ENCODE measurements at places on chromosomes 12 and 14.
A peak's percentile ranks its signal among the peaks of the same experiment; 100 is the strongest.

DNA sequence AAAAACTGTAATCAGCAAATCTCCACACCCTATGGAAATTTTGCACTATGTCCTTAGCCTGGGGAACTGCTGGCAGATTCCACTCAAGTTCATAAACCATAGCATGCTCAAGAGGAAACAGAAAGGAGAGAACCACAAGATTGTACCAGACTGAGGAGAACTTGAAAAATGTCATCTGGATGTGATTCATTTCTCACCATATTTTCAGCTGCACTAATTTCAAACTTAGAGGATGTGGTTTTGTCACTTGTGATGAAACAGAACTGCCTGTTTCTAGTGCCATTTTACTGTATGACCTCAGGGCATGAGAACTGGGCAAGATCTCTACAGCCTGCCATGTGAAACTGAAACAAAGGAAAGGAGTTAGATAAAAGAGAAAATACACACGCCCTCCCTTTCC, 1493.1 kb upstream of the FLRT2 start:
- no peak for DNase-seq

- no peak for DNase-seq
Measured at GRCh38 chr14:84482256-84483071, 1047.5 kb upstream of the FLRT2 start.

GRCh38 chr14:104746071-104746545, 6.8 kb upstream of the SIVA1 start:
- peak; percentile 19 for DNase-seq

DNA sequence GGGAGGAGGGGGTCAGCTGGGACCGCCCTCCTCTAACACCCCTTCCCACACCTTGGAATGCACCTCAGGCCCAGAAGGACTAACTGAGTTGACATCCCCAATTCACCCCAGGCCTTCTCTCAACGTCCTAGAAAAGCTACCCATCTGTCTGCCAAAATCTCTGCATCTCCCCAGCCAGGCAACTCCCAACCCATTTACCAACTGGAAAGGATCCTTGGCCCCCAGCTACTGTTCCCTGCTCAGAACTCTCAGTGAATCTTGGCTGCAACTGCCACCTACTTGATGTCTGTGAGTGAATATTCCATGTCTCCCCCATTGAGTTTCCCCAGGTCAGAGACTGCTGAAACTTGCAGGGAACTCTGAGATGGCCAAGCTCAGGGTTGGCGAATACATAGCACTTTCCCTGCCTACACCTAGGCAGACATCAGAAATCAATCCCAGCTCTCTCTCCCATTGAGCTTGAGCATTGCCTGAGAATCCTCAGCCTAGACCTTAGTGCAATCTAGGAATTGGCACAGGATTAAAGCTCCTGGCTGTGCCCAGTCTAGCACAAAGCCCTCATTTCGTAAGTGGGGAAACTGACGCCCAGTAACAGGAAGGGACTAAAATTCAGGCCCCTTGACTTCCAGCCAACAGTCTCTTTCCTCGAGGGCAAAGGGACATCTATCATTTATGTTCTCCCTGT, 71.9 kb upstream of the NCOR2 start:
- DNase-seq, result no peak

- DNase-seq, result no peak
Measured at GRCh38 chr12:105374303-105374702, 43.8 kb downstream of the C12orf75 start.

DNA sequence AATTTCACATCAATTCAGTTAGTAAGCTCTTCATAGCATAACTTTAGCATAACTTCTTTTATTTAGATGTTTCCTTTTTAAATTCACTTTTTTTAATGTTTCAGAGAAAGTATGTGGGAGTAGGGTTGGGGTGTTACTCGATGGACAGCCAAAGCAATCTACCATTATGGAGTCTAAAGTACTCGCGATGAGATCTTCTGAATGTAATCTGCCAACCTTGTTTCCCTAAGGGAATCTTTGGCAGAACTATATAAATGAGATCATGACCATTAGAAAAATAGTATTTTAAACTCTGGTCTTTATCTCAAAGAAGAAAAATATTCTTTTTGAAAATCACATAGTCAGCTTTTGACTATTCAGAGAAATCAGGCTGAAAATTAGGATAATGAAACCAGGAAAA, 103.9 kb downstream of the BBS10 start:
- no peak for DNase-seq

DNA sequence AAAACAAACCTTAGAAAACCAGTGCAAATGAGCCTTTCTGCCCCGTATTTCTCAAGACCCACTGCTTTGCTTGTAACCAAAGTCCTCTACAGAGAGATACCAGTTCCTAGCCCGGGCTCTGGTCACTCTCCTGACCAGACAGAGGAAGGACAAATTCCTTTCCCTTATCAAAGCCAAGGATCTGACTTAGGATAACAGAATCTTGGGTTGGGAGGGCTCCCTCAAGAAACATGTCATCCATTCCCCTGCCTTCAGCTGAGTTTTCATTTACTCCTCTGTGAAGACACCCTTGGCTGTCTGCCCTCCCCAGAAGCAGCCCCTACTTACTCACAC, 116.0 kb upstream of the PARP11 start:
- DNase-seq, result no peak

- no peak for DNase-seq
Measured at GRCh38 chr12:21571046-21571445, 33.6 kb downstream of the GYS2 start.

DNA sequence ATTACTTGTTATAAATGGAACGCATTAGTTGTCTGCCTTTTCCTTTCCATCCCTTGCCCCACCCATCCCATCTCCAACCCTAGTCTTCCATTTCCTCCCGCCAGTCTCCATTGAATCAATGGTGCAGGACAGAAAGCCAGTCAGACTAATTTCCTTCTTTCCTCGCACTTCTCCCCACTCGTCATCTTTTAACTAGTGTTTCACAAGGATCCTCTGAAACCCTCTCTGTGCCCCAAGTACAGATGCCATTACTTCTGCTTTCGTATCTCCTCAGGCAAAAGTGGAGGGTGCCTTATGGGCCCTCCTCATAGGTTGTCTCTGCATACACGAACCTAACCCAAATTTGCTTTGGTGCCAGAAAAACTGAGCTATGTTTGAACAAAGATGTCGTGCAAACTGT, 4.2 kb downstream of the DAZAP2 start:
- DNase-seq, result no peak

GRCh38 chr14:22606380-22606779, 8.3 kb downstream of the ABHD4 start:
- DNase-seq, result no peak

GRCh38 chr12:42421844-42422779, 96.1 kb downstream of the PPHLN1 start:
- DNase-seq, result no peak

- no peak for DNase-seq
Measured at GRCh38 chr14:90907178-90907577, 90.9 kb upstream of the TTC7B start.

GRCh38 chr14:73311708-73312030, 74.4 kb downstream of the PAPLN start:
- DNase-seq, result no peak

DNA sequence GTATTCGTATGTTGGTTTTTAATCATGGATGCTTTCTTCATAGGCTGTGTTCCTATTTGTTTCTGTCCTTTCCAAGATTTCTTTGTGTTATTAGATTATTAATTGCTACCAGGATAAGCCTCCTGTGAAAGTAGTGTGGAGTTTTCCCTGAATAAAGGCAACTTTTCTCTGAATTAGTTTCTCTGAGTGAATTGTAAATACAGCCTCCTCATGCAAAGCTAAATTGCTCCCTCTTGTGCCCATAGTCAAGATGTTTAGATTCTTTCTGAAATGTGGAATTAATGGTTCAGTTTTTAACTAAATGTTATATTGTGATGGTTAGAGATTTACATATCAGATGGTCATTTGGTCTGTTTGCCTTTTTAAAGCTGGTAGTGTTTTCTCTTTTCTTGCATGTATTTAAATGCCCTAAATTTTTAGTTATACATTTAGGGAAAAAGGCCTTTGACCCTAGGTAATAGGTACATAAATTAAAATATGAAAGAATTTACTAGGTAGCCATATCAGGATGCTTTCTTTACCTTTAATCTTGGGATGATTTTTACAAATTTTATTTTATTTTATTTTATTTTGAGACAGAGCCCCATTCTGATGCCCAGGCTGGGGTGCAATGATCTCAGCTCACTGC, 8.9 kb downstream of the APAF1 start:
- no peak for DNase-seq

DNA sequence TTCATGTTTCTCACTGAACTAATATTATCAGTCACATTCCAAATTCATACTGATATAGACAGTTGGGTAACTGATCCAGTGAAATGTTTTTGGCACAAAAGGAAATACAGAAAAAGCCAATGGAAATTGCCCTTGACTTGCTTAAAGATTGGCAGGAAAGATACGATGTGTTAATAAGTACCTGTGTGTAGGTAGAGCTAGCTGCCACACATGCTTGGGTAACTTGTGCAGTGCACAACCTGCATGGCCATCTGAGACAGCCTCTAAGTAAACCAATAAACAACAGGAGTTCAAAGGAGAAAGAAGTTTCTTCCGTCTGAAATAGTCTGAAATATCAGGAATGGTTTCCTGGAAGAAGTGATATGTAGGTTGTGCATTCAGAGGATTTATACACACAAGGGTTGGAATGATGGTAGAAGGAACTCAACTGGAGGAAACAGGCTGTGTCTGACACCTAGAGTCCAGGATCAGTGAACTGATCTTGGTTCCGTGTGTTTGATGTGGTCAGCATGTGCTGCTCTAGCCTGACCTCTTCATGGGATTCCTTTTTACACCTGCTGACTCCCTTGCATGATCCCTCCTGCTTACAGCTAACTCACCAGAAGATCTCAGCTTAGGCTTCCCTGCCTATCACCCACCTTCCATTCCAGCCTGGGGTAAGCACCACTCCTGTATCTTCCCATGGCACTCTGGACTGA, 81.4 kb upstream of the KRR1 start:
- DNase-seq, result no peak

- DNase-seq, result no peak
Measured at GRCh38 chr14:86902176-86902950, 1090.6 kb downstream of the GALC start.

DNA sequence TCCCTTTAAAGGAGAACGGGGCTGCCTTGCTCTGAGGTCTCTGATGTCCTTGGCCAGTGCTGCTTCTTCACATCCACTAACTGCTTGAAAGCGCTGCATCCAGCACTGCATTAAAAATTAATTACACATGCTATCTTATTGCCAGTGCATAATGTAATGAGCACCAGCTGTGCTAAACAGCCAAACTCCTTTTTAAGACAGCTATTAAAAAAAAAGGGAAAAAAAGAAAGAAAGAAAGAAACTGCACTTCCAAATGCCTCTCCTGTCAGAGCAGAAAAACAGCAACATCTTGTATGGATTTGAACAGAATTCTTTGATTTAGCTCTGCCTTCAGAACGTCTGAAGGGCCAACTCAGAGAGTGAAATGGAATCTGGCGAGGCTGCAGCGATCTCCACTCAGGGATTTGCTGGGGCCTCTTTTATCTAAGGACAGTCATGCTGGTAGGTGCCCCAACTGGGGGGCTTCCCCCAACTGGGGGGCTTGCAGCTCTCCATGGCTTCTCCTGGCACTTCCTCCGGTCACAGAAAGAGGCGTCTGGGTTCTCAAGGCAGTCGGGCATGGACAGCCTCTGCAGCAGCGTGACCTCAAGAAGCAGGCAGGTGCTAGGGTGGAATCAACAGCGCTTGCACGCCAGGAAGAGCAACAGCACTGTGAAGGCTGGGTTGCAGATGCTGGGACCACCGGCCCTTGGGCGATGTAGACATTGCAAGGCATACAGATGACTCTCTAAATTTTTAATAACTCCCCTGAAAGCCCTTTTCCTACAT, 46.4 kb downstream of the BCL11B start:
- no peak for DNase-seq

- DNase-seq, result no peak
Measured at GRCh38 chr14:105529569-105530284, 3.3 kb downstream of the TMEM121 start.

- DNase-seq, result no peak
Measured at GRCh38 chr14:74083161-74083560, 1.1 kb downstream of the ALDH6A1 start.

DNA sequence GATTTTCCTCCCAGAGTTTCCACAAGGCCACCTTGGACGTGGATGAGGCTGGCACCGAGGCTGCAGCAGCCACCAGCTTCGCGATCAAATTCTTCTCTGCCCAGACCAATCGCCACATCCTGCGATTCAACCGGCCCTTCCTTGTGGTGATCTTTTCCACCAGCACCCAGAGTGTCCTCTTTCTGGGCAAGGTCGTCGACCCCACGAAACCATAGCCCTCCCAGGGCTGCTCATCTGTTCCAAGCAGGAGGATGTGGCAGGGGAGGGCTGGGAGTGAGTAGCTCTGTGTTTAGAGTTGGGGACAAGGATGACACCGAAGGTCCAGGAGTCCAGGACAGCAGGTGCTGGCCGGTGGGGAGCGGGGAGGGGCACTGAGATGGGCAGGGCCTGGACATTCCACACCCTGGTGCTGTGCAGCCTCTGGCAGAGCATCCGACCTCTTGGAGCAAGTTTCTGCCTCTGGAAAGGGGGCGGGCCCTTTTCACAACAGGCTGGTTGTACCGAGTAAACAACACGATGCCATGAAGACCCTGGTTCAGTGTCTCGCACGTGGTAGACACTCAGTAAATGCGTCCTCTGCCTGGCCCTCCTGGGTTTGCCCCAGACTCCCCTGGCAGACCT, 8.2 kb downstream of the SERPINA4 start:
- DNase-seq, result no peak

GRCh38 chr12:22248121-22248520, 86.4 kb downstream of the ST8SIA1 start:
- no peak for DNase-seq

- DNase-seq, result no peak
Measured at GRCh38 chr12:108235985-108236263, 103.2 kb downstream of the CMKLR1 start.

DNA sequence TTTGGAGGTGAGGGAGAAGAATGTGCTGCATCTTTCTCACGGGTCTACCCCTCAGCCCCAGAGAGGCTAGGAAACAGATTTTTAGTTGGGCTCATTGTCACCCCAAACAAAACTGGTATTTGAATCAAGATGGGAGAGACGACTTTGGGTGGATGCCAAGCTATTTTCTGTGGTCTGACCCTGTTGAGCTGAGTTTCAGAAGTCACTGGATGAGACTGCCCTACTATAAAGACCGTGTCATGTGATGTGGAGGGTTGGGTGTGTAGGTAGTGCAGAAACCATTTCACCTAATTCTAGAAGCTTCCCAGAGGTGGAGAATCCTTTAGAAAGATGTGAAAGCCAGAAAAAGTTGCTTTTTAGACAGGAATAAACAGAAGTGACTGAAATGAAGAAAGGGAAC, 60.2 kb downstream of the IFT43 start:
- no peak for DNase-seq

DNA sequence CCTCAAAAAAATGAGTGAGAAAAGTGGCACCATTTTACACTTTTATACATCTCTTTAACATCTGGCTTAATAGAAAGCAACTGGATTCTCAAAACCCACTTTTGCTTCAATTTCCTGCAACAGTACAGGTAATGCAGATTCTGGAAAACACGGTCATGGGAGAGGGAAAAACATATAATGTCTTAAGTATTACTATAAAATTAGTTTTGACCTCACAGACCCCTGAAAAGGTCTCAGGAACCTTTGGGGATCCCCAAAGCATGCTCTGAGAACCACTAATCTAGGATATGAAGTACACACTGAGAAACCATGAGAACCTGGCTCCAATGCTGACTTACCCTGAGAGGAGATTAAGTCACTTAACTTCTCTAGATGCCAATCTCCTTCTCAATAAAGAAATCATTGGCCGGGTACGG, 64.7 kb downstream of the PPP2R5E start:
- no peak for DNase-seq

All from GM12864 (cell line).